ENCODE measurements at places on chromosomes 12 and 14. TPM values are rescaled to one million over a fixed set of nuclear protein-coding genes. Genes with fewer than 3 reads are reported as not detected.
A peak's percentile ranks its signal among the peaks of the same experiment; 100 is the strongest.

GDF3 gene
- not detected for total RNA-seq

KIF26A gene
- total RNA-seq, result 1.2 TPM

RPS26 gene
- 929 TPM for total RNA-seq

PCED1B gene
- not detected for total RNA-seq

STXBP6 gene
- total RNA-seq, result 13.6 TPM

NPFF gene
- total RNA-seq, result not detected

USP44 gene
- total RNA-seq, result under 0.01 TPM

DNA sequence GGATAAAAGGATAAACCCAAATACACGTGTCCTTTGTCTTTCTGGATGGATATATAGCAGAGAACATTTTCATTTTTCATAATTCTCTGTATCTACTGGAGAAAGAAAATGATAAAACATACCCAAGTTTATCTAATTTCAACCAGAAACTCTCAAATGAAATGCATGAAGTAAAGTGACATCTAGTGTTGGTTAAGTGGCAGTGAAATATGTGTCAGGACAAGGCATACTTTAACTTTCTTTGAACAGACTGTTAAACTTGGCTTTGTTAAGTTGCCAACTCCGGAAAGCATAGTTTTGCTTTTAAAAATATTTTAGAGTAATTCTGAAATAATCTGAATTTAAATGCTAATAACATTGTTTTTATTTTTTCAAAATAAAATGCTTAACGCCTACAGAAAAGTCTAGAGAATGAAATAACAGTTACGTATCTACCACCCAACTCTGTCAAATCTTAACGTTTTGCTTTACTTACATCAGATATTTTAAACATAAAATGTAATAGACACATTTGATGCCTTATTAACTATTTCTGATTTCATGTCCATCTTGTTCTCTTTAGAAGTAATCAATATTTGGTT, 25.2 kb upstream of the NTN4 start:
- no peaks in the 10 kb centered on the region for H3K36me3 ChIP-seq
- H3K27ac ChIP-seq, result no peak overlapping the region
- no peak overlapping the region for H3K4me3 ChIP-seq
- peak; percentile 47 for DNase-seq
- H3K27me3 ChIP-seq, result no peaks in the 10 kb centered on the region
- no peaks in the 10 kb centered on the region for H3K4me1 ChIP-seq

- H3K4me1 ChIP-seq, result no peaks in the 10 kb centered on the region
- no peak overlapping the region for H3K27ac ChIP-seq
- DNase-seq, result no peak
Measured at GRCh38 chr12:120453977-120454376, 7.7 kb downstream of the GATC start.

DNA sequence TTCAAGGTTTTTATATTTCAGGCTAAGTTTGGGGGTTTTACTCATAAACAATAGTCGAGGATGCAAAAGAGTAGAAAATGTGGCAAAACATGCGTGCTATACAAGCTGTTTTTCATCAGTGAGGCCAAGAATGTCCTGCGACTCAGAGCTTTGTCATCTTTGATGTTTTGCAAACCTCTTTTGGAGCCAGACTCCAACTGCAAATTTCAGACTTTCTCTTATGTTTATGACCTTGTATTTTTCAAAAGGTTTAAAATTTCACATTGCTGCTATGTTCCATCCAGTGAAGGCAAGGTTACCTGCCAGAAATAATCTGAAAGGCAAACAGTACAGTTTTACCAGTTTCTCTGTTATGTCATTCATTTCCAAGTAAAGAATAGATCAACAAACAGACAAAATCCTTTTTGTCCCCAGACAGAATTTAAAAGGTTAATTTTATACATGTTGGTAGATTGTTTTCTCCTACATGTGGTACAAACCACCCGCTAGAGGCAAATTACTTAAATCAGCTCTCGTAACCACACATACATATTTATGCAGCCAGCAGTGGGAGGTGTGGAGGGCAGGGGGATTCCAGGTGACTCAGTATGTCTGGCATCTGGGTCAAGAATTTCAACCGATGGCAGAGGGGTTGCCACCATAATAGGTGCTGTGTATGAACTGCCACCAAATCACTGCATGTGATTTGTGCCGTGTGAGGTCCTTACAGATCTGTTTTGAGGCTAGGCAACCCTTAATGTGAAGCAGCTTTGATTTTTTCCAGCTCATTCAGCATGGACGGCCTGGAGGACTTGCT, 119.8 kb upstream of the CPM start:
- no peaks in the 10 kb centered on the region for H3K27me3 ChIP-seq
- H3K27ac ChIP-seq, result no peak overlapping the region
- DNase-seq, result no peak
- H3K4me1 ChIP-seq, result peaks cover 5% of the 10 kb centered on the region

DNA sequence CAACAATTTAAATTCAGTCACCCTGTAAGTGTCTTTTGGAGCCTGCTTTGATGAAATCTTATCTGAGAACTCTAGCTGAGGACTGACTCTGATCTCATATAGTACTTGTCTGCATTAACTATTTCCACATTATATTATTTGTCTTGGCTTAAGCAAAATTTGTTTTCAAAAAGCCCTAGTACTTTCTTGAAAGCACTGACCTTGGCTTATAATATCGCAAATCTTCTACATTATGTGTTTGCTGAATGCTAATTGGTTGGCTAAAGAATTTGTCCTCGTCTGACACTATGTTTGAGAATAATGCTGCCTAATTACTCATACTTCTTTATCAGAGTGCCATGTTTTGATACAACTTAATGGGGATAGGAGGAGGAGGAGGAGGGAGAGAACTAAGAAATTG, 46.9 kb upstream of the FLRT2 start:
- peak; percentile 16 for DNase-seq
- H3K36me3 ChIP-seq, result no peaks in the 10 kb centered on the region
- H3K27me3 ChIP-seq, result no peaks in the 10 kb centered on the region
- peak overlapping the region; percentile 60 for H3K27ac ChIP-seq

DNA sequence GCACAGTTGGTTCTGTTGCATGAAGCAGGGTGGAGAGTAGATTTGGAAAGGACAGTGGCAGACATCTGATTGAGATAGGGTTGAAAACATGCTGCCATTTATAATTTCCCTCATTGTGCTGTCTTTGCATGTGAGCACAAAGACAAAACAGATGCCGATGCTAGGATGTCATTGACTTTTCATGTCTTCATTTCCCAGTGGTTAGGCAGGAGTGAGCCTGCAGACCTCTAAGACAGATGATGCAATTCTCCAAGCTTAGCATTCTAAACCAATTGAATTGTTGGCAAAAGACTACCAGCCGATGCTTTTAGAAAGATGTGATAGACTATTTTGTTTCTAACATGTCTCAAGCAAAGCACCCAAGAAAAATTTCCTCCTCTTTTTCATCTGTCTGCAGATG, 37.1 kb upstream of the PELI2 start:
- no peaks in the 10 kb centered on the region for H3K36me3 ChIP-seq
- no peak for DNase-seq
- no peaks in the 10 kb centered on the region for H3K27me3 ChIP-seq
- H3K4me1 ChIP-seq, result no peaks in the 10 kb centered on the region
- H3K4me3 ChIP-seq, result no peak overlapping the region

- H3K27ac ChIP-seq, result peak overlapping the region; percentile 96
- H3K4me1 ChIP-seq, result peaks cover 25% of the 10 kb centered on the region
- no peaks in the 10 kb centered on the region for H3K36me3 ChIP-seq
- H3K27me3 ChIP-seq, result no peaks in the 10 kb centered on the region
- DNase-seq, result peak; percentile 52
Measured at GRCh38 chr12:112107306-112108201, 1.0 kb downstream of the NAA25 start.

DNA sequence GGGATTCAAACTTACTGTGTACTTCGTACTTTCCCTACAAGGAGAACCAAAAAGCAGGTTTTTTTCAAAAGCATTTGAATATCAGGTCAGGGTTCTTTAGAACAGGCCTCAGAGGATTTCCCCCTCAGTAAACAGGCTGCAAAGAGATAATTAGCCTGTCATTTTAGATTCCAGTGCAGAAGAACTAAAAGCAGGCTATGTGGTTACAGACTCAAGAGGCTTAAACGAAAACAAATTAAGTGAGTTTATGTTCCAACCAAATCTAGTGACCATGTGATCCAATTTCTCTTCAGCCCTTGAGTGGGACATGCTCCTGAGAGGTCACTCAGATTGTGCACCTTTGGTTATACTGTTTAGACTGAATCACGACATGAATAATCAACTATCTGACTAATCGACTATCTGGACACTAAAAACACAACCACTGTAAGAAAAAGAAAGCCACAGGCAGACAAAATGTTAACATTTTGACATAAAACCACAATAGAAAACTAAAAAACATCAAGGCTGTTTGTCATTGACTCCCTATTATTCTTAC, 4.5 kb downstream of the TMED8 start:
- no peak for DNase-seq
- H3K4me1 ChIP-seq, result peaks cover 16% of the 10 kb centered on the region
- no peak overlapping the region for H3K27ac ChIP-seq
- no peak overlapping the region for H3K4me3 ChIP-seq
- no peaks in the 10 kb centered on the region for H3K36me3 ChIP-seq

DNA sequence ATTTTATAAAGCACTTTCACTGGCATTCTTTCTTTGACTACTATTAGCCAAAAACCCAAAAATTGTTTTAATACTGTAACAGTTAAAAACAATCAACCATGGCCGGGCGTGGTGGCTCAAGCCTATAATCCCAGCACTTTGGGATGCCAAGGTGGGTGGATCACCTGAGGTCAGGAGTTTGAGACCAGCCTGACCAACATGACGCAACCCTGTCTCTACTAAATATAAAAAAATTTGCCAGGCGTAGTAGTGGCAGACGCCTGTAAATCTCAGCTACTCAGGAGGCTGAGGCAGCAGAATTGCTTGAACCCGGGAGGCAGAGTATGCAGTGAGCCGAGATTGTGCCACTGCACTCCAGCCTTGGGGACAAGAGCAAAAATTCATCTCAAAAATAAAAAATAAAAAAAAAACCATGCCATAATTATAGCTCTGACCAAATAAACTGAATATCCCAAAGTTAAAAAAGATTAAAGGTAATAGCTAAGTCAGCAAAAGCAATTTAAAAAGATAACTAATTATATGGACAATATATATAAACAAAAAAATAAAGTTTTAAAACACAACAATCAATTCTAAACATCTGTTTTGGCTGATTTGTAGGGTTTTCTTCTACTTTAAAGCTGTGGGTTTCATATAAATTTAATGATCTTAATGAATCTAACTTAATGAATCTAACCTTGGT, 10.0 kb downstream of the SINHCAF start:
- no peak for DNase-seq
- no peaks in the 10 kb centered on the region for H3K36me3 ChIP-seq
- no peak overlapping the region for H3K27ac ChIP-seq
- no peaks in the 10 kb centered on the region for H3K27me3 ChIP-seq
- H3K4me1 ChIP-seq, result peaks cover 39% of the 10 kb centered on the region

GRCh38 chr12:116431677-116432300, 127.4 kb upstream of the MAP1LC3B2 start:
- H3K27ac ChIP-seq, result peak overlapping the region; percentile 83
- H3K4me1 ChIP-seq, result peaks cover 12% of the 10 kb centered on the region
- DNase-seq, result no peak
- H3K4me3 ChIP-seq, result no peak overlapping the region
- H3K36me3 ChIP-seq, result no peaks in the 10 kb centered on the region
- no peaks in the 10 kb centered on the region for H3K27me3 ChIP-seq

- peaks cover 32% of the 10 kb centered on the region for H3K27me3 ChIP-seq
- DNase-seq, result no peak
- no peaks in the 10 kb centered on the region for H3K36me3 ChIP-seq
- no peak overlapping the region for H3K27ac ChIP-seq
Measured at GRCh38 chr14:101294136-101294535, 267.2 kb upstream of the DIO3 start.

GRCh38 chr12:63940310-63941005, 96.0 kb downstream of the SRGAP1 start:
- no peak overlapping the region for H3K4me3 ChIP-seq
- no peaks in the 10 kb centered on the region for H3K27me3 ChIP-seq
- peak overlapping the region; percentile 15 for H3K27ac ChIP-seq
- H3K36me3 ChIP-seq, result no peaks in the 10 kb centered on the region

DNA sequence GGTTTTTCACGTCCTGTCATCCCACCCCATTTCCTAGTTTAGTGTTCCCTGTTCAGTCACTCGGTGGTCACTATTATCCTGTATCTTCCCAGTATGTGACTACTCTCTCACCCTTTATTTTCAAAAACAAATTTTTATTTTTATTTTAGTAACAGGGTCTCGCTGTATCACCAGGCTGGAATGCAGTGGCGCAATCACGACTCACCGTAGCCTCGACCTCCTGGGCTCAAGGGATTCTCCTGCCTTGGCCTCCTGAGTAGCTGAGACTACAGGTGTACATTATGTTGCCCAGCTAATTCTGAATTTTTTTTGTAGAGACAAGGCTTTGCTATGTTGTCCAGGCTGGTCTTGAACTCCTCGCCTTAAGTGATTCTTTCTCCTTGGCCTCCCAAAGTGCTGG, 20.1 kb upstream of the PRICKLE1 start:
- H3K4me1 ChIP-seq, result no peaks in the 10 kb centered on the region
- no peaks in the 10 kb centered on the region for H3K36me3 ChIP-seq
- no peak for DNase-seq

- H3K27me3 ChIP-seq, result no peaks in the 10 kb centered on the region
- H3K36me3 ChIP-seq, result no peaks in the 10 kb centered on the region
- no peak overlapping the region for H3K4me3 ChIP-seq
- H3K4me1 ChIP-seq, result peaks cover 61% of the 10 kb centered on the region
- DNase-seq, result no peak
Measured at GRCh38 chr14:95313190-95313589, 6.5 kb downstream of the CLMN start.

DNA sequence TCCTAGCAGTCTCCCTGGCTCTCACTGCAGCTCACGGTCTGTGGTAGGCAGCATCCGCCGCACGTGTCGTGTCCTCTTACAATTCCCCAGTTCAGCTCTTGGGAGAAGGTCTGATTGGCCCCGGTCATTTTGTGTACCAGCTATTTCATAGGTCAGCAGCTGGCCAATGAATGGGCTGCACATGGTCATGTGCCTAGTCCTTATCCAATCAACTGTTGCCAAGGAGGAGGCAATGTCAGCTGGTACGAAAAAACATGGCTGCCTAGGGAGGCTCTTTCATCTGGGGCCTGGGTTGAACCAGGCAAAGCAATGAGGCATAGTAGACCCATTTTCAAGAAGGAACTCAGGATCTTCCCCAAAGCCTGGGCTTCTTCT, 46.1 kb downstream of the RNFT2 start:
- no peak overlapping the region for H3K27ac ChIP-seq
- H3K27me3 ChIP-seq, result no peaks in the 10 kb centered on the region
- H3K4me3 ChIP-seq, result no peak overlapping the region
- no peaks in the 10 kb centered on the region for H3K36me3 ChIP-seq

- no peaks in the 10 kb centered on the region for H3K36me3 ChIP-seq
- DNase-seq, result no peak
- H3K4me1 ChIP-seq, result no peaks in the 10 kb centered on the region
- no peak overlapping the region for H3K4me3 ChIP-seq
- H3K27ac ChIP-seq, result no peak overlapping the region
- no peaks in the 10 kb centered on the region for H3K27me3 ChIP-seq
Measured at GRCh38 chr12:67786086-67786485, 137.5 kb downstream of the DYRK2 start.

DNA sequence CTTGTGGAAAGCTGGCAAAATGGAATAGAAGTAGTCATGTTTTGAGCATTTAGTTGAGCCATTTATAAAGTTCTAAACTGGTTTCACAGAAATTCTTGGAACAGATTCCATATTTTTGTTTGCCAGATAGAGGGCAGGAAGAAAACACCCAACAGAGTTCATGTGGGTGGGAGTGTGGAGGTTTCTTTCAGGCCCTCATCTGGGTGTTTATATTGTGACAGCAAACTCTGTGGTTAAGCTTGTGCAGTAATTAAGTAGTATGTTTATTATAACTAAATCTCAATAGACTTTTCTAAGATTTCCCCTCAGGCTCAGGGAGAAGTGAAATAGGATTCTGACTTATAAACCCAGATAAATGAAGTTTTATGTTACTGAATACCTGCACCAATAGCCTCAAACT, 57.4 kb downstream of the SPPL3 start:
- no peak overlapping the region for H3K4me3 ChIP-seq
- H3K36me3 ChIP-seq, result no peaks in the 10 kb centered on the region
- no peaks in the 10 kb centered on the region for H3K27me3 ChIP-seq
- peaks cover 94% of the 10 kb centered on the region for H3K4me1 ChIP-seq
